ENCODE measurements at places on chromosomes 11 and 22.

- no peak for DNase-seq
Measured at GRCh38 chr11:36455658-36456111, 54.4 kb downstream of the TRAF6 start.

DNA sequence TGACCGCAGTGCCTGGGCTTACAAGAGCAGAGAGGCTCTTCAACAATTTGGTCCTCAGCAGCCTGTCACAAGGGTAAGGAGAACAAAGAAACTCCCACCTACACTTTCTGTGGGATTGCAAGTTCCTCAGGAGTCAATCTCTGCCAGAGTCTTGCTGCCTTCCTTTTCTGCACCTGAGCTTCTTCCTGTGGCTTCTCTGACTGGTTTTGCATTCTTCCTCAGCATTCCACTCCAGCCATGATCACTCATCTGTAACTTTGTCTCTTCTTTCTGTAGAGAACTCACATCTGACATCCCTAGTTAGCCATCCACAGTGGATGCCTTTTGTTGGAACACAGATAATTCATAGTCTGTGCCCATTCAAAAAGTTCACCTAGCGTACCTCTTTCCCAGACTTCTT lies 14.2 kb upstream of the OR6A2 start:
- no peak for DNase-seq

GRCh38 chr22:35899736-35900135 lies 128.9 kb downstream of the RBFOX2 start:
- DNase-seq, result no peak

GRCh38 chr11:69293819-69294505 lies at the start of gene MYEOV:
TSS of gene MYEOV (plus strand) at chr11:69294155. CDS start at chr11:69295355, 1,200 bp downstream.
- DNase-seq, result no peak

GRCh38 chr22:42905702-42906183 lies 48.7 kb upstream of the ARFGAP3 start:
- no peak for DNase-seq

DNA sequence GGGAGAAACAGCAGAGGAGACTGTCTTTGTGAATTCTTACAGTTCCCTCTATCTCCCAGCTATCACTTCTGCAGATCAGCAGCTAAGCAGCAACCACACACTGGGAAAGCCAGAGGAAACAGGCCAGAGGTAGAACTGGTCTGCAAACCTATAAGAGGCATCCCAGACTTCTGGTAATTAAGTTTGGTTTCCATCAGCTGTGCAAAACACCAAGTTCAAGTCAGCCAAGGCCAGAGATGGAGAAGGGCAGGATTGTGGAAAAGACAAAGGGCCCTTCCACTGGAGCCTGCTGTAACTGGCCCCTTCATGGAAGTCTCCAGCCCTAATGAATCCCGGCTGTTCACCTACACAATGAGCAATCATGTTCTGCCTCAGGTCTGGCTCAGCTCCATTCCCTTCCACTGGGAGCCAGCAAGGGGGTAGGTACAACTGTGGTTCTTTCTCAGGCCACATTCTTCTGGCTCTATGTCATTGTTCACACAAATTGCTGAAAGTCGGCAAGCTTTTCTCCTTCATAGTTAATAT lies 4.6 kb upstream of the PAMR1 start:
- DNase-seq, result no peak

DNA sequence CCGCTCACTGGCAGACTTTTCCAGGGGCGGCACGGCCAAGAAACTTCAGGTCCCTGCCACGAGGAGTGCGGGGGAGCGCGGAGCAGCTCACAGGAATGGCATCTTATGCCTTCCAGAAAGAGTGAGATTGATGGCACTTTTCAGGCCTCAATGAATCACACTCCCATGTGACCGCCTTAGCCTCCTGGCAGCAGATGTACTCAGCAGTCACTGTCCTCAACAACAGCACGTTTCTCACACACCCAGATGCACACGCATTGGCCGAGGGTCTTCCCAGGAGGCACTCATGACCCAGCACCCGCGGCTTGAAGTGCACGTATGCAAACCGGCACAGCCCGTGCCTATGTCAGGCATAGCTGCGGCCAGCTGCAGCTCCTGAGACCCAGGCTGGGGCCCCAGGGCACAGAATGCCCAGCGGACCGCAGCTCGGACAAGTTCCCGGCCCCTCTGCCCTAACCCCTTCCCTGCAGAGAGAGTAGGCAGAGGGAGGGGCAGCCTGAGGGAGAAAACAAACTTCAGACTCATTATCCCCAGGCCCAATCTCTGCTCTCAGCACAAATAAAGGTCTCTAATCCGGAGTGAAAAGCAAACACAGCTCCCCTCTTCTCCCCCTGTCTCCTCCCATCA lies 48.3 kb downstream of the RPUSD4 start:
- DNase-seq, result no peak

DNA sequence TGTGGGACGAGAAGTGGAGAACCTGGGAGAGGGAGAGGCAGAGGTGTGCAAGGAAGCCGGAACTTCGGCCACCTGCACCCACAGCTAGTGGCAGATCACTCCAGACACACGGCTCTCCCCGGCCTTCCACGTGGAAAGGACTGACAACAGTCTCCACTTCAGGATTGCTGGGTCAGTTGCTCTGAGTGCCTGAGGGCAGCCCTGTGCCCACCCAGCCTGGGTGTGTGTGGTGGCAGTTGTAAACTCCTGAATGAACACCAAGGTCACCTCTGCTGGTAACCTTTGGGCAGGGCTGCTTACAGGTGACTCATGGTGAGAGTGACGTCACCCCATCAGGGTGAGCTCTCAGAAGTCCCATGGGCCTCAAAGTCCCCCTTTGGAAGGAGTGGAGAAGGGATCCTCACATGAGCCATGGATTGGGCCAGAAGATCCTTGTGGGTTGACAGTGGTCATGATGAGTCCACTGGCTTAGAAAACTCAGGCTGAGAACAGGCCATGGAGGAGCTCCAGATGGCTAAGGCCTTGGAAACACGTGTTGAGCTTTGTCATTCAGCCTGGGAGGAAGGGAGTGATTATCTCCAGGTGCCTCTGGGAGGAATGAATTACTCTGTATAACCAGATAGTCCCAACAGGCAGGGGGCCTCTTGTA lies 71.3 kb downstream of the BCR start:
- no peak for DNase-seq

- peak; percentile 60 for DNase-seq
Measured at GRCh38 chr22:23385678-23386631, 194.1 kb downstream of the IGLL1 start.

GRCh38 chr22:50000587-50001387 lies 11.8 kb downstream of the IL17REL start:
- DNase-seq, result no peak

DNA sequence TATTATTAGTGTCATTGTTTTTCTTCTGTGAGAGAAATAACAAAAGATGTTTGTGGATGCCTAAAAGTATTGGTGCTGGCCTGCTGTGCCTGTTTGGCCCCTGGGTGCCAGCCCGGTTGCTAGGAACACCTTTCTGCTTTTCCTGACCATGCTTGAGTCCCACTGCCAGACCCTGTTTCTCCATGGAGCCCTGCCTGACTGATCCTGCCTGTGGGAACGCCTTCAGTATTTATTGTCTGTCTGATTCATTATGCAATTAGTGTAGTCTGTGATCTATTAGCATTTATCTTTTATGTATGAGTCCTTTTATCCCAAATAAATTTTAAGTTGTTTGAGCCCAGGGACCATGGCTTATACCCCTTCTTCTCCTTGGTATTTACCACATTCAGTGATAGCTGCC lies 98.6 kb upstream of the MPPED2 start:
- no peak for DNase-seq

GRCh38 chr22:21759093-21759492 lies 23.5 kb upstream of the YPEL1 start:
- DNase-seq, result no peak

DNA sequence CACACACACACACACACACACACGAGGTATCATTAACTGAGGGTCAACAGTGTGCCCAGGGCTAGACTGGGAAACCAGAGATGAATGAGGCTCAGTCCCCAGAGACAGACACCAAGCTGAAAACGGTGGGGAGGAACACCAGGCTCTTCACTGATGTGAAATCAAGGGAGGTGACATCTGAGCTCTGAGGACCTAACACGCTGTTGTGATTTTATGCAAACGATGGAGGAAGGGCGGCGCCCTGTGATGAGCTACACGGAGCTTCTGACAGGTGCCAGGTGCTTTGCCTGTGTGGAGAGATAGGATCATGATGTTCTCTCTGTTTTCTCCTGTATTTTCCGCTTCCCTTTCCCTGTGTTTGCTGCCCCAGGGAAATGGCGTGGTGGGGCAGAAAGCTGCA lies 6.5 kb upstream of the CYB5R3 start:
- no peak for DNase-seq

- DNase-seq, result no peak
Measured at GRCh38 chr11:128840783-128841182, 26.3 kb downstream of the KCNJ1 start.

DNA sequence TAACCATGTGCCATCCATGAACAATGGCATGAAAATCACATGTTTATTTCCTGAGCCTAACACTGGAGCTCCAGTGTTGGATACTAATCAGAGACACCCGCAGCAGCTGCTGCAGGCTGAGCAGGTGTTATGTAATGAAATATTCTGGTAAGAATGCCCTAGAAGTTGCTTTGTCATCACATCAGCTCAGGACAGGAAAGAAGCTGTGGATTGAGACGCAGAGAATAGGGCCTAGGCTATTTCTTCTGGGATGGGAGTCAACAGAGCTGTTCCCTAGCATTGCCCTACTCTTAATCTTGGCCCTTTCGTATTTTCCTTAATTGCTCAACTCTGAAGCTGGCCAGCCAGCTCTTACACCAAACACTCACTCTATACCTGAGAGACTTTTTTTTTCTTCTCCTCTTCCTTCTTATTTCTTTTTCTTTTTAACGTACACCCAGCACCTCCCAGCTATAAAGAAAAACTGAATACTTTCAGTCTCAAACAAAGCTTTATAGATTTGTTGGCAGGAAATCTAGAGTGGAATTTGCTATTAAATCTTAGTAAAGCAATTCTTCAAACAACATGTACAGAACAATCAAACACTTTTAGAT lies 31.9 kb downstream of the RASSF10 start:
- no peak for DNase-seq

DNA sequence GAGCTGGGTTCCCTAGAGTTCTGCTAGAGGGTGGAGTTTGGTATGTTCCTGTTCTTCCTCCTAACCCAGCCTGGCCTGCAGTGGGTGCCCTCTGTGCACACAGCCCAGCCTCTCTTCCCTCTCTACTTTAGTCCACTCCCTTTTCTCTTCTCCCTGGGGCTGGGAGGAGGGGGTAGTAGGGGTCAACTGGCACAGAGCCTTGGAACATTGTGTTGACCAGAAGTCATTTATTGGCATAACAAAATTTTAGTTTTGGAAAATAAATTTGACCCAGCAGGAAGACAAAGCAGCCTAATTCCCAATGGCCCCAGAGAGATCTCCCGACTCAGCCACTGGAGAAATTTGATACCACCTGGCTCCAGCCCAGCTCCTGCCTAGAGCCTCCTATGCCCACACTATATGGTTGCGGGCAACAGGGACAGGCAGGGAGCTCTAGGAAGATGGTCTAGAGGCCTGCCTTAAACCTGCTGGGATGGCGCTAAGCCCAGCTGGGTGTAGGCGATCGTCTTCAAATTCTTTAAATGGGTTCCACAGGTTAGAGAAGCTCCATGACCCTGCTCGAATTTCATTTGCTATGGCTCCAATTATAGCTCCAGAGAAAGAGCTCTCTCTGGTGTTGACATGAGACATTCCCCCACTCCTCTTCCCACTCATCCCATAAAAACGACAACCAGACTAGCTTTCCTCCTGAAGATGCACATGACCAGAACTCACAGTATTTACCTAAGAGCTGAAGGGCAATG lies 9.9 kb downstream of the PCSK7 start:
- DNase-seq, result no peak

- no peak for DNase-seq
Measured at GRCh38 chr11:27229511-27230191, 133.4 kb downstream of the CCDC34 start.

DNA sequence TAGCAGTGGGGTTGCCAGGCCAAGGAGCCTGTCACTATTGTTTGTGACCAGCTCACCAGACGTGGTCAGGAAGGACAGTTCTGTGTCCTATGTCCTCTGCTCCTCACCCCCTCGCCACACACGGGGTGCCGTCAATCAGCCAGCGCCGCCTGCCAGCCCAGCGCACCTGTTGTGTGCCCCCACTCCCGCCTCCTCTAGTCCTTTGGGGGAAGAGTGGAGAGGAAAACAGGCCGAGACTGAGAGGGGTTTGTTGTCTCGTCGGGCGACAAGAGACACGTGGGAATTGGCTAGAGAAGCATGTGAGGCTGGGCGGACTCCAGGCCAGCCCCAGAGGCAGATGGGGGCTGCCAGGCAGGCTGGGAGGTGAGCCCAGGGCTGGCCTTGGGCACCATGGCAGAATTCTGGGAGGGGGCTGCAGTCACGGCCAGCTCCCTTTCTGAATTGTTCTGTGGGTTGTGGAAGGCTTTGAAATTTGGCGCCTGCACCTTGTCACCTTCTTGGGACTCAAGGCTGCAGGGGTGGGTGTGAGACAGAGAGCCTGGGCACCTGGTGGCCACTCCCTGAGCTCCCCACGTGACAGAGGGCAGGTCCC lies 3.1 kb upstream of the KCNQ1OT1 start:
- DNase-seq, result no peak

DNA sequence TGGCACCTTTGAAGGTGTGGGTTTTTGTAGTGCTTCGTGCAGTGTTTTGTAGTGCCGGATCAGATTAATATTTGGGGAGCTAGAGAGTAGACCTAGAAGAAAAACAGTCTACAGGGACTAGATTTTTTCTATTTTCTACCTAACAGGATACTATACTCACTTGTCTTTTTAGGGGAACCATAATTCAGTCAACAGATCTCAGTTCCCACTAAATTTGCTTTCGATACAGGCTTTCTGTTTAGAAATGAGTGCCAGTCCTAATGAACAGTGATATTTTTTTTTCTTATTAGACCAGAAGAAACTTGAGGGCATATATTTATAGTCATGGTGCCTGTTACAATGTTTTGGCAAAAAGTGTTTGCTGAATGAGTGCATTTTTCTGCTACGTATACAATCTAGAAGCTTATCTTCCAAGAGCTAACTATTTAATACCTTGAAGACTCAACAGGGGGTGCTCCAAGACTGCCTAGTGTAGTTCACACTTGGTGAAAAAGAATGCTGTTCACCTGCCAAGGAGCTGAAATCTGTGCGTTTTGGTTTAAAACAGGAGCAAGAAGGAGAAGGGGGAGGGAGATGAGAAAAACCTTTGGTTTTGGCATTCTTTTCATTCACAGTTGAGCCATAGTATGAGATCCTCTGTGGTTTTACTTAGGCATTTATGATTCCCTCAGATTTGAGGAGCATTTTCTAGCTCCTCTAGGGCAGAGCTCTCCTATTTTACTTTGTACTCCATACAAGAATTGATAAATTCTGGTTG lies 44.9 kb upstream of the VSTM5 start:
- no peak for DNase-seq
